Mammary epithelial cell (primary cell): ENCODE measurements at places on chromosomes 5 and 9. TPM values are rescaled to one million over a fixed set of nuclear protein-coding genes. Genes with fewer than 3 reads are reported as not detected.

IRX1 gene
- 200 TPM for total RNA-seq

ENC1 gene
- 392 TPM for total RNA-seq

SLC34A3 gene
- total RNA-seq = not detected in 2 replicates

GZMA gene
- not detected in 2 replicates for total RNA-seq

ZDHHC11B gene
- total RNA-seq = 0.12 TPM in 1 of 2 replicates, not detected in the other

CAPSL gene
- total RNA-seq = not detected in 2 replicates
